IMR-90 (cell line): ENCODE measurements at places on chromosomes 6 and 20.

DNA sequence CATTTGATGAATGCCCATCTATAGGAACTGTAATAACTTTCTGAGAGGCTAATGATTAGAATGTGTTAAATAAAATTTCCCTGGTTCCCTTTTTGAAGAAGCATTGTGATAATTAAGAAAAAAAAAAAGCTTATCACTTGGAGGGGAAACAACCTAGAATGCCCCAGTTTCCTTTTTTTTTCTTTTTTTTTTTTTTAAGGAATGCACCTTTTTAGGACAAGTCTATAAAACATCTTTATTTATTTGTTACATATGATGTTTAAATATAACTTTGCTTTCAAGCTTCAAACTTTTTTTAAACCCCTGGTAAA lies 7.3 kb upstream of the MRPS10 start:
- no peak for DNase-seq

- peak; percentile 86 for DNase-seq
These were observed 23.2 kb downstream of the ADAT2 start for GRCh38 chr6:143427109-143427817.

DNA sequence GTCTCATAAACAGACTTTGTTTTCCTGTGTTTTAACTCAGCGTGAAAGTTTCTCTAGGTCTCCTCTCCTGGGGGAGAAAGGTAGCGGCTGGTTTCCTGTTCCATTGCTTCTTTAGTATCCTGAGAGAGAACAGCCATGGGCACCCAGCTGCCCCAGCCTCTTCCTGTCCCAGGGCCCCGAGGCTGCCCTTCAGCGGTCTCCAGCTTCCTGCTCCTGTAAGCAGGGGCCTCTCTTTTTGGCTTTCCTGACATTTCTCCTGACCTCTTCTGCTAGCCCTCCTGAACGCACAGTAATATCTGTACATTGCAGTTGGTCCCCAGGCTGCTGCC lies 2.4 kb upstream of the SSTR4 start:
- no peak for DNase-seq

- DNase-seq = peak; percentile 99
These were observed 118.4 kb upstream of the SGK1 start for GRCh38 chr6:134436281-134436815.

DNA sequence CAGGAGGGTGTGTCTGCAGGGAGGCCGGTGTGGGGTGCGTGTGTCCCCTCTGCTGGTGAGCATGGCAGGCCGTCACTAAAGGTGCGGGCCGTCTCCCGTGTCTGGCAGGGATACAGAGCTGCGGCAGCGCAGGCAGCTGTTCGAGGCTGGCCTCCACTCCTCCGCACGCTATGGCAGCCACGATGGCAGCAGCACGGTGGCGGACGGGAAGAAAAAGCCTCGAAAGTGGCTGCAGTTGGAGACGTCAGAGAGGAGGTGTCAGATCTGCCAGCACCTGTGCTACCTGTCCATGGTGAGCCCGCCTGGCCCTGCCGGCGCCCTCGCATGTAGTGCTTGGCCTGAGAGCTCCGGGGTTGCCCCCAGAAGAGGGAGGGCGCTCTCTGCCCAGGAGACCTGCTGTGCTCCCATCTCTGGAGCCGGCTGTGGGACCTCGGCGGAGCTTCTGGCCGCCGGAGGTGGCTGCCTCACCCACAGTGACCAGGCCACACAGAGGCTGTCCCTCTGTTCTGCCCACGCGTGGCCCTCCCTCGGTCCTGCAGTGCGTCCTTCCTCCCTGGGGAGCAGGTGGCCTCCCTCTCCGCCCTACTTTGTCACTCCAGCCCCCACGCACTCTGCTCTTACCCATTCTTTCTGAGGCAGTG lies 149.6 kb downstream of the DTNBP1 start:
- no peak for DNase-seq

DNA sequence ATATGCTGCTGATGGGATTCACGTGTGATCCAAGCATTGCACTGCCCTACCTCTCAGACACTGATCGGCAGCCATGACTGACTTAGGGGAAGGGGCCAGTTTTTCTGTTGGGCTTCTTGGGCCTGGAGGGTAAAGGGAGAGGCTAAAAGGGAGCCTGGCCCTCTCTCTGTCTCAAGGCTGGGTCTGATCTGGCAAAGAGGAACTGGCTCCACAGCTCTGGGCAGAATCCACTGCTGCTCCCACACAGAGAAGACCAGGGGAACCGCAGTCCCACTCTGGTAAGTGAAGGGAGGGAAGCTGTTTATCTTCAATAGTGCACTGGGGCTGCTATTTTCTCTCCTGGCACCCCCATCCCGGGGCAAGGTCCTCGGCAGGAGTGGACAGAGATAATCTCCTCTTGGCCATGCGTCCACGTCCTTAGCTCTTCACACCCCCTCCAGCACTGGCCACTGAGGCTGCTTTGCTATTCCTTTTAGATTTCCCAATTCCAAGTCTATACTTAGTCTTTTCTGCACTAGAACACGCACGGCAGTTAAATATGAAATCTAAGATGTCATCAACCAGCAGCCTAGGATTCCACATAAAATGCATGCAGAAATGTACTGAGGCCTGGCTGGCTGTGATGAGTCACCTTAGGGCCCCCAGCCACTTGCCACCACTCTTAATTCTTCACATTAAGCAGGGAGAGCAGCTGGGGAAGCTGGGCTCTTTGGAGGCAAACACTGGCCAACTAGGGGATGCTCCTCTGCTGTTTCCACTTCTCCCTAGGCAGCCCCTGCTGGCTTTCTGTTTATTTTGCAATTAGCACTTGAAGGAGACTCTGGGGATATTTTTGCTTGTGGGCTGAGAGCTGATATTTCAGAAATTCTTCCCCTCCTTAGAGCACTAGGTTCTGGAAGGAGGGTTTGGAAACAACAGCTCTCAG lies 87.8 kb upstream of the ARMC2 start:
- peak; percentile 60 for DNase-seq

GRCh38 chr6:160667639-160668481 lies 3.8 kb upstream of the LPA start:
- no peak for DNase-seq
